ENCODE measurements at places on chromosomes 4 and X. TPM values are rescaled to one million over a fixed set of nuclear protein-coding genes. Genes with fewer than 3 reads are reported as not detected.

The SPANXA2 gene
- total RNA-seq, result not detected

GRCh38 chrX:276581-277201 lies 4.5 kb upstream of the PLCXD1 start:
- peak overlapping the region; percentile 90 for H3K4me3 ChIP-seq
- no peaks in the 10 kb centered on the region for H3K27me3 ChIP-seq
- H3K36me3 ChIP-seq, result no peaks in the 10 kb centered on the region

DNA sequence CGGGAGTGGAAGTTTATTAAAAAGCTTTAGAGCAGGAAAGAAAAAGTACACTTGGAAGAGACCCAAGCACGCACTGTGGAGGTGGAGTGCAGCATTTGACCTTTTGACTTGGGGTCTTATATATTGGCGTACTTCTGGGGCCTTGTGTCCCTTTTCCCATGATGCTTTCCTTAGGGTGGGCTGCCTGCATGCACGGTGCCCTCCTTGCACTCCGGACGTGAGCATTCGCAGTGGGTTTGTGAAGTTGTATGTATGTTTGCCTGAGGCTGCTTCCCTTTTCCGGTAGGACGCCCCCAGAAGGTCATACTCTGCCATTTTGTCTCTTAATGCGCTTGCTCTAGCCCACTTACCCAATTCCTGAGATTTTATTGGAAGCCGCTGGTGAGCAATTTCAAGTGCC lies 39.6 kb downstream of the TRMT44 start:
- no peak for DNase-seq
- no peaks in the 10 kb centered on the region for H3K4me1 ChIP-seq
- H3K4me3 ChIP-seq, result no peak overlapping the region
- no peak overlapping the region for H3K27ac ChIP-seq

GRCh38 chr4:163263606-163264005 lies 68.8 kb downstream of the NPY1R start:
- no peak for DNase-seq
- H3K36me3 ChIP-seq, result no peaks in the 10 kb centered on the region
- H3K4me1 ChIP-seq, result no peaks in the 10 kb centered on the region
- no peak overlapping the region for H3K4me3 ChIP-seq
- no peak overlapping the region for H3K27ac ChIP-seq

The SATL1 gene
- not detected for total RNA-seq

The ATP2B3 gene
- total RNA-seq, result not detected

- H3K36me3 ChIP-seq, result no peaks in the 10 kb centered on the region
- H3K27me3 ChIP-seq, result peaks cover 6% of the 10 kb centered on the region
- no peak overlapping the region for H3K4me3 ChIP-seq
- no peaks in the 10 kb centered on the region for H3K4me1 ChIP-seq
These were observed 72.8 kb downstream of the SMIM20 start for GRCh38 chr4:25986807-25987206.

DNA sequence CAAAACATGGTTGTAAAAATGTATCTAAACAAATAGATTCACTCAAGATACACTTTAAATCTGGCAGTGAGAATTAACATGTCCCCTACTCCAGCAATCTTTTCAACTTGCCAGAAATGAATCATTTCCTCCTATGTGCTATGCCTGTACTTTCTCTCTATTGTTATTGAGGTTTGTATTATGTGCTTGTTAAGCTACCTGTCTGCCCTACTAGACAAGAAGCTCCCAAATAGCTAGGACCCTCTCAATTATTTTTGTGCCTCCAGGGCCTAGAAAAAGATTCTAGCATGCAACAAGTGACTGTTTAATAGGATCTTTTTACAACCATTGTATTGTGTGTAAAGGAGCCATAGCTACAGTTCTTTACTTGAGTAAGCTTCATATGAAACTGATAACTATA lies 3.5 kb upstream of the SAP30 start:
- no peaks in the 10 kb centered on the region for H3K36me3 ChIP-seq
- H3K4me1 ChIP-seq, result peaks cover 19% of the 10 kb centered on the region
- no peak overlapping the region for H3K4me3 ChIP-seq
- H3K27ac ChIP-seq, result no peak overlapping the region
- no peaks in the 10 kb centered on the region for H3K27me3 ChIP-seq

- no peak overlapping the region for H3K27ac ChIP-seq
- H3K4me1 ChIP-seq, result no peaks in the 10 kb centered on the region
- no peaks in the 10 kb centered on the region for H3K36me3 ChIP-seq
- DNase-seq, result no peak
- H3K4me3 ChIP-seq, result no peak overlapping the region
These were observed 62.0 kb upstream of the VCX2 start for GRCh38 chrX:8233091-8233490.

The MAGEA12 gene
- total RNA-seq, result not detected

The SHISA3 gene
- not detected for total RNA-seq

- DNase-seq, result no peak
- no peaks in the 10 kb centered on the region for H3K36me3 ChIP-seq
- no peak overlapping the region for H3K4me3 ChIP-seq
These were observed 35.7 kb upstream of the MAB21L2 start for GRCh38 chr4:150546286-150546685.

DNA sequence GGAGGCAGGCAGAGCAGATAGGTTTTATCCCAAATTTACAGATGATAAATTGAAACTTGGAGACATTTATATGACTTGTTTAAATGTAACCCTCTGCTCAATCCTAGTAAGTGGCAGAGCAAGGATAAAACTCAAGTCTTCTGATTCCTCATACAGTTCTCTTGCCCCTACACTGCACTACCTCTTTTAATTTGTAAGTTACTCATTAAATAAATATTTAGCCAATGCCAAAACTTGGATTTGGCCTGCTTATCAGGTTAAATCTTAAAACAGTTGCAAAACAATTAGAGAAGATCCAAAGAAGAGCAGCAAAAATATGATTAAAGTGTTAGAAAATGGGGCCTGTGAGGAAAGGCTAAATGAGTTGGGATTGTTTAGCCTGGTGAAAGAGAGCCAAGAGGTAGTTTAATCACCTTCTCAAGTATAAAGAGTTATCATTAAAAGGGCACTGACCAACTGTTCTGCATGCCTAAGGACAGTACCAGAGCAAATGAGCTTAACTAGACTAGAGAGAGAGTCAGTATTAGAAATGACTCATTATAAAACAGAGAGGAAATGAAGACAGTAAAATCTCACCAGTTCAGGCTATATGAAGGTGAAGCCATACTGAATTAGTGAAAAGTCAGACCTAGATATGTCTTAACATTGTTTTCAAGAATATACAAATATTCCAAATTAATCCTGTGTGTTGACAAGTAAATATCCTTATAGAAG lies 146.3 kb downstream of the GRIA3 start:
- no peaks in the 10 kb centered on the region for H3K4me1 ChIP-seq
- H3K27ac ChIP-seq, result no peak overlapping the region
- DNase-seq, result no peak
- no peaks in the 10 kb centered on the region for H3K36me3 ChIP-seq
- no peak overlapping the region for H3K4me3 ChIP-seq
- no peaks in the 10 kb centered on the region for H3K27me3 ChIP-seq

The TMEM255A gene
- total RNA-seq, result 0.14 TPM

DNA sequence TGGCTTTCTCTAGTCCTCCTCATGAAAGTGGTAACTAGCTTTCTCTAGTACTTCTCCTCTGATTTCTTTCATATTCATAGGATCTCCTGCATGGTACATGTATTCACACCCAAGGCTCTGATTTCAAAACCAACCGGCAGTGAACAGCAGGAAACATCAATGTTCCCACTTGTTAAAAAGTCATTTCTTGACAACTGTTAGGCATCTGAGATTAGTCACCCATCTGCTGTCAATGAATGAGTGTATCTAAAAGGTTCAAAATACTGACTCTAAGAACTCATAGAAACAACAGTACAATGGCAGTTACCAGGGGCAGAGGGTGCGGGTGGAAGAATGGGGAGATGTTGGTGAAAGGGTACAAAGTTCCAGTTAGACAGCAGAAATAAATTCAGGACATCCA lies 31.5 kb upstream of the PUDP start:
- H3K4me1 ChIP-seq, result no peaks in the 10 kb centered on the region
- no peaks in the 10 kb centered on the region for H3K27me3 ChIP-seq
- no peak overlapping the region for H3K27ac ChIP-seq

DNA sequence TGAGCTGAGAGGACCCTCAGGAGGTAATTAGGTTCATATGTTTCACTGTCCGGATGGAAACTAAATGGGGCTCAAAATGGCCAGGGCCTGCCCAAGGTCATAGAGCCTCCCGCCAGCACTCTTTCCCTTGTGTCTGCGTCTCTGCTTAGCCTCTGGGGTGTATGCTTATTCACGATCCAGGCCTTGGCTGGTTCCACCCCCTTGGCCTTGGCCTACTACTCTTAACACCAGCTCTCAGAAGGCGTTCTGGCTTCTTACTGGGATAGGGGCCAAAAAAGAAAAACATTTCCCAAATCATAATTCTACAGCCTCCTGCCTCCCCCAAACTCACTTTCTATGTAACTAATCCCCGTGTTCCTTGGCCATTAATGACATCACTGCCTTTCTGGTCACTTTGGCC lies 68.8 kb downstream of the RTL5 start:
- H3K4me3 ChIP-seq, result no peak overlapping the region
- H3K4me1 ChIP-seq, result no peaks in the 10 kb centered on the region
- no peaks in the 10 kb centered on the region for H3K27me3 ChIP-seq
- no peak overlapping the region for H3K27ac ChIP-seq
- DNase-seq, result no peak

DNA sequence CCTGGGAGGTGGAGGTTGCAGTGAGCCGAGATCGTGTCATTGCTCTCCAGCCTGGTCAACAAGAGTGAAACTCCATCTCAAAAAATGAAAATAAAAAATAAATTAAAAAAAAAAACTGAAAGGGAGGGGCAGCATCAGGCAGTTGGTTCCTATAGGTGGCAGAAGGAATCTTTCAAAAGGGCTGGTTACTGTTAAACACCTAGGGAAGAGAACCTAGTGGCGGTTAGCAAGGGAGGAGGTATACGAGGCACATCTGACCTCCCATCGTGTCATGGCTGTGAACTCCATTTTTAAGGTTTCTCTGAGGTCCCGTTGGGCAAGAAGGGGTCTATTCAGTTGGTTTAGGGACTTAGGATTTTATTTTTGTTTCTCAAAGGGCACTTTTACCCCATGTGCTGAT lies 150.1 kb downstream of the SLC7A11 start:
- H3K27ac ChIP-seq, result no peak overlapping the region
- DNase-seq, result no peak
- H3K4me3 ChIP-seq, result no peak overlapping the region
- H3K4me1 ChIP-seq, result no peaks in the 10 kb centered on the region

DNA sequence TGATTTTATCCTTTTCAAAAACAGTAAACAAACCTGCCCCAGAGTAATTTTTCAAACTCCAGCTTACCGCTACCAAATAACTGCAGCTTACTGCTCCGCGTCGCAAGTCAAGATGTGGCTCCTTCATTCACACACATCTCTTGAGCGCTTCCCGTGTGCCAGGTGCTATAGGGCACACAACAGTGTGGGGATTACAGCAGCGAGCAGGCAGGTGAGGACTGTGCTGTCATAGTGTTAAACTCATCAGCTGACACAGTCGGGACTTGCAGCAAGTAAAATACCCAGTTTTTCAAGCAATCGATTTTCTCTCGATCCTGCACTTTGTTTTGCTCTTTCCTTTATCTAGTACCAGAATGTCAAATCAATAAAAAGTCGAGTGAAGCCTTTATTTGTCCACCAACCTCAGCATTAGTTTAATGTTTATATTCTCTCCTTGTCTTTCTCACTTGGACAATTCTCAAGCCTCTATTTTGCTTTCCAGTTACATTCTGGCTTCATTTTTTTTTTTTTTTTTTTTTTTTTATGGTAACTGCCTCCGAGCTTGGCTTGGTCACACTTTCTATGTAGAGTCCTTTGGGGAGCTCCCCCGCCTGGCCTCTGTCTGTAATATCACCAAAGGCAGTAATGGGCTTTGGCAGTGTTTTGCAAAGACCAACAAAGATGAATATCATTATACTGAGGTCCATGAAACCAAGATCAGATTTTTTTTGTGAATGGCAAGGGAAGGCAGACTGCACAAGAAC lies 8.3 kb upstream of the ASB5 start:
- no peaks in the 10 kb centered on the region for H3K36me3 ChIP-seq
- no peak for DNase-seq
- no peak overlapping the region for H3K27ac ChIP-seq
- H3K4me3 ChIP-seq, result no peak overlapping the region

- no peak overlapping the region for H3K4me3 ChIP-seq
- no peak for DNase-seq
- peaks cover 42% of the 10 kb centered on the region for H3K4me1 ChIP-seq
- H3K27me3 ChIP-seq, result no peaks in the 10 kb centered on the region
- no peak overlapping the region for H3K27ac ChIP-seq
These were observed 81.3 kb downstream of the LEF1 start for GRCh38 chr4:108087293-108087967.

GRCh38 chr4:68119921-68120320 lies 9.7 kb downstream of the TMPRSS11F start:
- no peaks in the 10 kb centered on the region for H3K36me3 ChIP-seq
- H3K27ac ChIP-seq, result no peak overlapping the region
- H3K4me3 ChIP-seq, result no peak overlapping the region
- H3K4me1 ChIP-seq, result no peaks in the 10 kb centered on the region
- H3K27me3 ChIP-seq, result no peaks in the 10 kb centered on the region

The NCAPG gene
- total RNA-seq, result 0.73 TPM

DNA sequence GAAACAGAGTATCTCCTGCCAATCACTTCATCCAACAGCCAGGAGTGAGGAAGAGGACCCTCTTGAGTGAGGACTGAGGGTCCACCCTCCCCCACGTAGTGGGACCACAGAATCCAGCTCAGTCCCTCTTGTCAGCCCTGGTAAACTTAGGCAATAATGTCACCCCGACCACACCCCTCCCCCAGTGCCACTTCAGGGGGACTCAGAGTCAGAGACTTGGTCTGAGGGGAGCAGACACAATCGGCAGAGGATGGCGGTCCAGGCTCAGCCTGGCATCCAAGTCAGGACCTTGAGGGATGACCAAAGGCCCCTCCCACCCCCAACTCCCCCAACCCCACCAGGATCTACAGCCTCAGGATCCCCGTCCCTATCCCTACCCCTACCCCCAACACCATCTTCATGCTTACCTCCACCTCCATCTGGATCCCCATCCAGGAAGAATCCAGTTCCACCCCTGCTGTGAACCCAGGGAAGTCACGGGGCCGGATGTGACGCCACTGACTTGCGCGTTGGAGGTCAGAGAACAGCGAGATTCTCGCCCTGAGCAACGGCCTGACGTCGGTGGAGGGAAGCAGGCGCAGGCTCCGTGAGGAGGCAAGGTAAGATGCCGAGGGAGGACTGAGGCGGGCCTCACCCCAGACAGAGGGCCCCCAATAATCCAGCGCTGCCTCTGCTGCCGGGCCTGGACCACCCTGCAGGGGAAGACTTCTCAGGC lies at the start of the genes CSAG1 and MAGEA12:
CSAG1 (minus strand) TSS at position 461 of the 715 bp plus-strand sequence. CDS start 1,261 bp downstream, outside the sequence.
MAGEA12 (plus strand) TSS at position 497 of the 715 bp plus-strand sequence. CDS start 2,405 bp downstream, outside the sequence.
- no peaks in the 10 kb centered on the region for H3K27me3 ChIP-seq
- H3K4me1 ChIP-seq, result no peaks in the 10 kb centered on the region
- no peaks in the 10 kb centered on the region for H3K36me3 ChIP-seq
- H3K27ac ChIP-seq, result no peak within 1 kb of the TSS
- no peak within 1 kb of the TSS for H3K4me3 ChIP-seq

The TCEAL2 gene
- total RNA-seq, result 3.0 TPM

All from T-cell (primary cell).